CD4-positive, alpha-beta T cell treated with Interleukin-17A for 4 hours (primary cell): ENCODE measurements at places on chromosomes 4 and X.

DNA sequence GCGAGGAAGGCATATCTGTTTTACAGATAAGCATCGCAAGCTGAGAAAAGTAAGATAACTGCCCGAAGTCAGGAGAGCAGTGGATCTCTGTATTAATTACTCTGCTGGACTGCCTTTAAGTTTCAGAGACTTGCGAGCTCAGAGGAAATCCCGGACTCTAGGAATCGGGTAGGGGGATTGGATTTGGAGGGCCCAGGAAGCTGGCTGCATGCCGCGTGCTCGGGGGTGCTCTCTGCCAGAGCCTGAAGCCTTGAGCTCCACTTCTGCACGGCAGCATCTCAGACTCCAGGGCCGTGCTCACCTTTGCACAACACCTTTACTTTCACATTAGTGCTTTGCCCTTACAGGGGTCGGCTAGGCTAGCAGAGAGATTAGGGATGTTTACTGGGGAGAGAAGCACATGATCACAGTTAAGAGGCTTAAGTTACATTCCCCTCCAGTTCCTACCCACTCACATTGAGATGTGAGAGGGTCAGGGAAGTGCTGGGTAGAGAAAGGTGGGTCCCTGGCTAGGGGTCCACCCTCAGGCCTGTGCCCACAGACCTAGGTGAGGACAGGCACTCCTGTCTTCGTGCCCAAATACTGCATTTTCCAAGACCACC, 57.0 kb downstream of the TRIML1 start:
- no peak for DNase-seq

GRCh38 chr4:1834047-1834775, 21.7 kb downstream of the LETM1 start:
- no peak for DNase-seq

DNA sequence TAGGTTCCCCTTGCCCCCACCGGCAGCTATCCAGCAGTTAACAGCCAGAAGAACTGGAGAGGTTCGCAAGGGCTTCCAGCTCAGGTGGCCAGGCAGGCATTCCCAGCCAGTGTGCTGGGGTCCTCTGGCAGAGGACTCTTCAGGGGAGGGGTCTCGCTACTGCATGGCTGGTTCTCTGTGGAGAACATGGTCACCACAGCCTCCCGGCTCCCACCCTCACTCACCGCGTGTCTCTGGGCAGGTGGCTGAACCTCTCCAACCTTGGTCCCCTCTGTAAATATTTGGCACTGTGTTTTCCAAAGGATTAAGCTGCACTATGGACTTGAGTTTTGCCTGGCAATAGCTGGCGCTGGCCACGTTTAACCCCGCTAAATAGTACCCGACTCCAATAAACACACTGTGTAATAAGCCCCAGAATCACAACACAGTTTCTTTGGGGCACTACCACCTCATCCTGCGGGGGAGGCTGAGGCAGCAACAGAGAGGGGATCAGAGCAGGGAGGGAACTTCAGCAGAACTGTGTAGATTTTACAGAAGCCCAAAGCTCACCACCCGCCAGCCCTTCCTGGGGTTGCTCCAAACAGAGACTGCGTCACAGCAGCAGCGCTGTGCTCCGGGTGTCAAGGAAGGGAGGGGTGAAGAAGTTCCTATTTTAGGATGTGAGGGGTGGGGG, 15.2 kb downstream of the BCOR start:
- DNase-seq: peak; percentile 29

DNA sequence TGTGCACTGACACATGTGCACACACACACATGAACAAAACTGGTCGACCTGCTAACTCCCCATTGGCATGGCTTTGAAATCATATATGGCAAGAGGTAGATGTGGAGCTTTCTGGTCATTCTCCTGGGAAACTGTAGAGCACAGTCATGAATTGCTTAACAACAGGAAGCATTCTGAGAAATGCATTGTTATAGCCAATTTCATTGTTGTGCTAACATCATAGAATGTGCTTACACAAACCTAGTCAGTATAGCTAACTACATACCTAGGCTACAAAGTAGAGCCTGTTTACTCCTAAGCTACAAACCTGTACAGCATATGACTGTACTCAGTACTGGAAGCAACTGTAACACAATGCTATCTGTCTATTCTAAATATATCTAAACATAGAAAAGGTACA, 134.2 kb upstream of the SH3RF1 start:
- DNase-seq: no peak

DNA sequence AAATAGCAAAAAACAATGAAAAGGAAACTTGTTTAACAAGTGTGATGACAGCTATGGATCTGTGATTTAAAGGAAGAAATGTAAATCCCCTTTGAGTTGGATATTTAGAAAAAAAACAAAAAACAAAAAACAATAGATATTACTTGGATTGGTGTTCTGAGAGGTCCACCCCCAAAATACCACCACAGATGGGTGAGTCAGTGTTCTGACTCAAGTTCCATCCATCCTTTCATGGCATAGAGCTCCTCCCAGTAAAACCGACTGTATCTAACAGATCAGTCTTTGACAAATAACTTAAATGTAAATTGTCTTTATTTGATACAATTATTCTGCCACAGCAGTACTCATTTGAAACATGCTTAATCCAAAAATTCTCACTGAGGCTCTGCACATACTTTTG, 27.4 kb downstream of the TMPRSS11B start:
- no peak for DNase-seq

DNA sequence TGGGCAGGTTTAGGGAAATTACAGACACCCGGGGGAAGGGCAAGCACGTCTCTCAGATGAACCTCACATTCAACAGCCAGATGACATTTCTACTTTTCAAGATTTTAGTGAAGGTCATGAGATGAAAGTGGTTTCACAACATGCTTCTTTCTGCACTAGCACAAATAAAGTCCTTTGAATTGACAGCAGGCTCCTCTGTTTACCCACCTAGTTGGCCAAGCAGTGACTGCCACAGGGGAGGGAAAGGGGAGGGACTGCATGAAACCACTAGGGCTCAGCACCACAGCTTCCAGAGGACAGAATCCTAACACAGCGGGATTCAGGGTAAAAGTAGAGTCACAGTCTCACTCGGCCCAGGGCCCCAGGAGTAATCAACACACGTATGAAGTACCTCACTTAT, 6.2 kb downstream of the RAB40A start:
- no peak for DNase-seq

GRCh38 chr4:84126061-84126787, 372.9 kb downstream of the NKX6-1 start:
- no peak for DNase-seq

DNA sequence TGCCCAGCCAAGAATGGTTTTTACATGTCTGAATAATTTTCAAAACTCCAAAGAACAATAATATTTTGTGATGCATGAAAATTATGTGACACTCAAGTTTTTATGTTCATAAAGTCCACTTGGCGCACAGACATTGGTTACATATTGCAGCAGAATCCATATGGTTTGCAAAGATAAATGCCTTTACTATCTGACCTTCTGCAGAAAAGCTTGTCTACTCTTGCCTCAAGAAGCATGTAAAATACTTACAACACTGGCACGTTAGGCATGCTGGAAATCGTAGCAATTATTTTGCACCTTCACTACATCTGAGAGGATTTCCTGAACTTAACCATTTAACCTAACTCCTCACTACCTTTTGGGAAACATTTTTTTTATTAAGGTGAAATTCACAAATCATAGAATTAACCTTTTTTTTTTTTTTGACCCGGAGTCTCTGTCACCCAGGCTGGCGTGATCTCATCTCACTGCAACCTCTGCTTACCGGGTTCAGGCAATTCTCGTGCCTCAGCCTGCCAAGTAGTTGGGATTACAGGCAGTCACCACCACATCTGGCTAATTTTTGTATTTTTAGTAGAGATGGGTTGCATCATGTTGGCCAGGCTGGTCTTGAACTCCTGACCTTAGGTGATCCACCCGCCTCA, 3.5 kb upstream of the XG start:
- DNase-seq: no peak

DNA sequence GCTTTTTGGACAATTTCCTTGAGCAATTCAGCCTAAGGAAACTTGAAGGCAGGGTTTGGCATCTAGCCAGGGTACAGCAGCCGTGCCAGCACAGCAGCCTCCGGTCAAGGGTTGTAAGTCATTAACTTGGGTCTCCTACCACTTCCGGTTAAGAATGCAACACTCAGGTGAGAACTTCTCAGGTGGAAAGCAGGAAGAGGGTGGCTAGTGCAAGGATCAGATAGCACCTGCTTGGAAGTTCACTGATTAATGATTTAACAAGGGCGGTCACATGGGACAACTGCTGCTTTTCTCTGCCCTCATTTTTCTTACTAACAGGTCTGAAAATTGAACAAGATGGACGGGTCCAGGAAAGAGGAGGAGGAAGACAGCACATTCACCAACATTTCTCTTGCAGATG, 30.1 kb upstream of the SCOC start:
- peak; percentile 7 for DNase-seq

DNA sequence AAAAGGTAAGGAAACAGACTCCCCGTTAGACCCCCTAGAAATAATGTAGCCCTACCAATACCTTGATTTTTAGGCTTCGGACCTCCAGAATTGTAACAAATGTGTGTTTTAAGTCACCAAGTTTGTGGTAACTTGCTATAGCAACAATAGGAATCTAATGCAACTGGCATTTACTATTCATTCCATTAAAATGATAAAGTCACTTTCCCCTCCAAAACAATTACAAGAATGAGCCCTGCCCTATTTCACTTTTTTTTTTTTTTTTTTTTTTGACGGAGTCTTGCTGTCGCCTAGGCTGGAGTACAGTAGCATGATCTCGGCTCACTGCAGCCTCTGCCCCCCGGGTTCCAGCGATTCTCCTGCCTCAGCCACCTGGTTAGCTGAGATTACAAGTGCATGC, 3.5 kb upstream of the DDX60L start:
- DNase-seq: no peak

- no peak for DNase-seq
These were observed 335.8 kb upstream of the F9 start for GRCh38 chrX:139194571-139195280.

GRCh38 chr4:76365636-76366035, 55.3 kb downstream of the CCDC158 start:
- DNase-seq: no peak

GRCh38 chr4:103429283-103429682, 231.1 kb upstream of the CENPE start:
- no peak for DNase-seq

GRCh38 chr4:11287055-11287454, 141.6 kb downstream of the HS3ST1 start:
- no peak for DNase-seq

- peak; percentile 36 for DNase-seq
These were observed 5.2 kb downstream of the KLF3 start for GRCh38 chr4:38669208-38669607.

DNA sequence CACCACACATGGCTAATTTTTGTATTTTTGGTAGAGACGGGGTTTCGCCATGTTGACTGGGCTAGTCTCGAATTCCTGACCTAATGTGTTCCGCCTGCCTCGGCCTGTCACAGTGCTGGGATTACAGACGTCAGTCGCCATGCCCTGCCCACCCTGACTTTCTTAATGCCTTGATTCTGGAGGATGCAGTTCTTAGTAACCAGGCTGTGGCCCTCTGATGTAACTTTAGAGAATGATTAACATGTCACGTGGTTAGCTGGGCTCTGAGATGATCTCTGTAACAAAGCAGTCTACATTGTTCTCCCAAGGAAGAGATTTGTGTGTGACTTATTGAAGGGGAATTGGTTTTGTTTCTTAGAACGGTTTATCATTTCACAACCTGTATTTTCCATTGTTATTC, 30.6 kb downstream of the ANK2 start:
- no peak for DNase-seq
